ENCODE measurements at places on chromosomes 6 and 20. TPM values are rescaled to one million over a fixed set of nuclear protein-coding genes. Genes with fewer than 3 reads are reported as not detected.
A peak's percentile ranks its signal among the peaks of the same experiment; 100 is the strongest.

DNA sequence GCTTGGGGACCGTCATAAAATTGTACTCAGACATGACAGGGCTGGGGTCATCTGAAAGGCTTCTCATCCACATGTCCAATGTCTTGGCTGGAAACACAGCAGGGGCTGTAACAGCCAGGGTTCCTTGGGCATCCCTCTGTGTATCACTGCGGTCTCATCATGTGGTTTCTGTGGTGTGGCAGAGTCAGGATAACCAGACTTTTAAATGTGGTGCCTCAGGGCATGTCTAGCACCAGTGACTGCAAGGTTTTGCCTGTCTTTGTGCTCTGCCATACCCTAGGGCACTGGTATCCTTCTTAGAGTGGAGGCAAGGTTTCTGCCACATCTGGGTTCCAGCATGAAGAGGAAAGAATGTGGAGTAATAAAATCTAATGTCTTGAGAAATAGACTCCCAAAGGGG lies 124.2 kb downstream of the PLEKHG1 start:
- H3K27me3 ChIP-seq: peaks cover 37% of the 10 kb centered on the region
- H3K27ac ChIP-seq: no peak overlapping the region
- DNase-seq: no peak

DNA sequence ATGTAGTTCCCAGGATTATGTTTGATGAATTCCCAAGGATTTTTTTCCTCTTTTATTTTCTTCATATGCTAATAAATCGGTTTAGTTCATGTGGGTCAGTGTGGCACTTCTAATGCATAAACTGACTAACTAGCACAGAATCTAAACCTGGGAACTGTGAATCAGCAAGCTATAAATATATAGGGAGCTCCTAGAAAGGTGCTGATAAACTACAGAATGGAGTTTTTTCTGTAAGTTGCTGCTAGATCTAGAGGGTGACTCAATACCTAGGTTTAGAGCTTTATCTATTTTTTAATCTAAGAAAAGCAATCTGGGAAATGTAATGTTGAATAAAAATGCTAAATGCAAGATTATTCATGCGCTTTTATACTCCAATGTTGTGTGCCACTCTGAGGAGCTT lies 118.8 kb upstream of the PTCHD4 start:
- no peak overlapping the region for H3K4me3 ChIP-seq
- H3K36me3 ChIP-seq: no peaks in the 10 kb centered on the region
- no peaks in the 10 kb centered on the region for H3K4me1 ChIP-seq
- no peak for DNase-seq
- no peaks in the 10 kb centered on the region for H3K27me3 ChIP-seq
- H3K27ac ChIP-seq: no peak overlapping the region

EYA4 gene
- total RNA-seq: not detected

DNA sequence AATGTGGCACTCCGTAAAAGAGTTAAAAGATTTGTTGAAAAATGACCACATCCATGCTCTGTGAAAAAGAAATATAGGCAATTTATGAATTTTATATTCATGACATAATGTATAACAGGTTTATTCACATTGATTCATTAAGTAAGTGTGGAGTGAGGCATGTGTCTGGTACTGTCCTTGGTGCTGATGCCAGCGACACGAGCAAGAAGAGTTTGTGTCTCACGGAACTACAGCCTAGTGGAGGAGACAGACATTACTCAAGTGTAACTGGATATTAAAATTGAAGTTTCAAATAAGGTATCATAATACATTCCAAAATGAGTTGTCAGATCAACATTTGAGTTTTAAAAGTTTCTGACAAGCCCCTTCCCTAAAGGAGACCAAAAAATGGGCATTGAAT lies 158.2 kb upstream of the PRND start:
- H3K27ac ChIP-seq: no peak overlapping the region
- no peak for DNase-seq
- no peaks in the 10 kb centered on the region for H3K36me3 ChIP-seq
- peaks cover 8% of the 10 kb centered on the region for H3K27me3 ChIP-seq
- no peak overlapping the region for H3K4me3 ChIP-seq

DNA sequence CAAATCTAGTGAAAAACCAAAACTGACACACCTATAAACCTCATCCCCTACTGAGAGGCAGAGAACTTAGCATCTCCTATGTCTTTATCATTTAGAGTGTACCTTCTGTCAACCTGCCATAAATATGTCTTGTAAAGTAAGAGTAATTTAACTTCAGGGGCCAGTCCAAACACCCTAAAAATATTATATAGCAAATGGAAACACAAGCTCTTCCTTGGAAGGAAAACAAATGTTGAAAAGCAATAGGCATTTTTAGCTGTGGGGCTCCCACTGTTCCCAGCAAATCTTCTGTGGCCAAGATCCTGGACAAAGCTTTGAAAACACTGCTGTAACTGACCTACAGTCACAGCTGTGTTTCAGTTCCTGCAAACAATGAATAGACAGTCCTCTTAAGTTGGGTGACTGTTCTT lies 140.0 kb upstream of the RNF217 start:
- H3K27ac ChIP-seq: no peak overlapping the region
- DNase-seq: no peak
- H3K4me3 ChIP-seq: no peak overlapping the region
- no peaks in the 10 kb centered on the region for H3K4me1 ChIP-seq
- H3K36me3 ChIP-seq: no peaks in the 10 kb centered on the region
- H3K27me3 ChIP-seq: no peaks in the 10 kb centered on the region

DNA sequence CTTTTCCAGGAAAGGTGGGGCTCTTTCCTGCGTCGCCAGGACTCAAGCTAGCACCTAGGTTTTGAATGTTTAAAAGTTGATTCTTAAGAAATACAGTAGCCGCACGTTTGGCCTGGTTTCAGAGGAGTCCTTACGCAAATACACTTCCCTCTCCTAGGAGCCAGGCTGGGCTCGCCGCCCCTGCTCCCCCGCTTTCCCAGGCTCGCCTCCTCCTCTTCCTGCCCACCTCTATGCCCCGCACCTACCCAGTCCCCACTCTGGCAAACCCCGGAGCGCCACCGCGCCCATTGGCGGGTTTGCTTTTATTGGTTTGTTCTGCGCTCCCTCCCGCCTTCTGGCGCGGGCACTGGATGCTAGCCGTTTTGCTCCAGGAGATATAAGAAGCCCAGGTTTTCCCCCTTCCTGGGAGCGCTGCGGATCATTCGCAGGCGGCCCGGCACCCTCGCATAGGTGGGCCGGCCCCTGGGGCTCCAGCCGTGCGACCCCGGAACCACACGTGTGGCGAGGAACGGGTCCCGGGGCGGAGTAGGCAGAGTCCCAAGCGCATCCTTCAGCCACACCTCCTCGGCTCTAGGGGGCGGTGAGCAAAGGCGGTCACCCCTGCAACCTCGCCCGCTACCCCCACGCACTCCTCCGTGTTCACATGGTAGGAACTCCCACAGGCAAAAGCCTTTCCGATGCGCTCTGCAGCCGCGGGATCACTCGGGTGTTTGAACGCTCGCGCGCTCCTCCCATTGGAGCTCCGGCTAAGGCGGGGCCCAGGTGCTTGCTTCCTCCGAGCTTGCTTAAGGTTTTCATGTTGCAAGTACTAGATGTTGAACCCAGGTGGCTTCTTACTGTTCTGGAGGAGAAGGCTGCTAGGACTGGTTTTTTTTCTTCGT lies 119.0 kb downstream of the RTN4IP1 start:
- peaks cover 7% of the 10 kb centered on the region for H3K36me3 ChIP-seq
- peaks cover 48% of the 10 kb centered on the region for H3K4me1 ChIP-seq
- H3K27me3 ChIP-seq: peaks cover 15% of the 10 kb centered on the region
- peak overlapping the region; percentile 62 for H3K27ac ChIP-seq
- peak; percentile 64 for DNase-seq

DNA sequence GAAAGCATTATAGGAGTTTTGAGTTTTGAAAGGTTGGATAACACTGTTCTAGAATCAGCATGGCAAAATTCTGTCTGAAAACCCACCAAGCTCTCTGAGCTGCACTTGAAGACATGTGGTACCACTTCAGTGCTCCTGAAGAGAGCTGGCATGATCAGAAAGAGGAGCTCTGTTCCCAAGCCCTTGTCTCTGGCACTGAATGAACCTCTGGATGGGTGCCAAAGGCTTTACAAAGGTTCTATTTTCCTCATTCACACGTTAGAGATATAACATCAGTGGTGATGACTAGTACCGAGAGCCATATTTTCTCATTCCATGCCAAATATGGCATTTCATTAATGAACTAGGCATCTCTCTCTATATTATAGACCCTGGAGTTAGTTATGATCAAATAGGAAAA lies 301.8 kb upstream of the ID4 start:
- no peak overlapping the region for H3K4me3 ChIP-seq
- H3K36me3 ChIP-seq: no peaks in the 10 kb centered on the region
- DNase-seq: no peak
- no peaks in the 10 kb centered on the region for H3K27me3 ChIP-seq
- H3K27ac ChIP-seq: no peak overlapping the region

DNA sequence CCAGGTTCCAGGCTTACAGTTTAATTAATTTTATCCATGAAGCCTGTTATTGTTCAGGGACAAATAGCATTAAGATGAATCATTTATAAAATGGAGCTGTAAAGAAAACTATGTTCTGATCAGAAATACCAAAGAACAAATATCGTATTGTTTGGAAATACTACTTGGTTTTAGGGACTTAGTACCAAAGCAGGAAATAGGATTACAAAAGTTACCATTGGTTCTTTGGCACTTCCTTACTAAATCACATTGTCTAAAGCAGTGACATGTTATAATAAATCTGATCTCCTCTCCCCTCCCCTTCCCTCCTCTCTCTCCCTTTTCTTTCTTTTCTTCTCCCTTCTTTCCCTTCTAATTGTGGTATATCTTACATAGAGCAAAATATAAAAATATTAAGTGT lies 29.6 kb downstream of the CRYBG1 start:
- no peaks in the 10 kb centered on the region for H3K4me1 ChIP-seq
- H3K4me3 ChIP-seq: no peak overlapping the region
- no peak for DNase-seq
- H3K27ac ChIP-seq: no peak overlapping the region

DNA sequence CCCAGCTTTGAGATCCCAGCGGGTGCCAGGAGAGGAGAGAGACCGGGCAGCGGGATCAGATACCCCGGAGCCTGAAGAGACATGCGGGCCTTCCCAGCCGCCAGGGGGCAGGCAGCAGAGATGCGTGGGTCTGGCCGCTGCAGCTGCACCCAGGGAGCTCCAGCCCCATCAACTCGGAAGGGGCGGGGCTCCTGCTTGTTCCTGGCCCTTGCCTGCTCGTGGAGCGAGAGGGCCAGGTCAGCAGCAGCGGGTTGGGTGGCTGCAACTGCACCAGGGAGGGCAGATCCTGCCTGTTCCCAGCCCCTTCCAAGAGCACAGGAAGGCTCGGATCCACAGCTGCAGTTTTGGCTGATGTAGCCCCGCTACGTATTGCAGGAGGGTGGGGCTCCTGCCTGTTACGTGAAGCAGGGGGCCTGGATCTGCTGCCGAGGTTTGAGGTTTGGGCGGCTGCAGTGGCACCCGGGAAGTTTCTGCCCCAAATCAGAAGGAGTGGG lies 532.8 kb downstream of the RFPL4B start:
- peak overlapping the region; percentile 45 for H3K4me3 ChIP-seq
- no peak overlapping the region for H3K27ac ChIP-seq
- no peaks in the 10 kb centered on the region for H3K4me1 ChIP-seq
- peak; percentile 13 for DNase-seq

GRCh38 chr6:56684342-56685101 lies 41.8 kb upstream of the DST start:
- no peak overlapping the region for H3K4me3 ChIP-seq
- peaks cover 5% of the 10 kb centered on the region for H3K27me3 ChIP-seq
- H3K36me3 ChIP-seq: no peaks in the 10 kb centered on the region
- no peak overlapping the region for H3K27ac ChIP-seq
- no peaks in the 10 kb centered on the region for H3K4me1 ChIP-seq
- no peak for DNase-seq

DNA sequence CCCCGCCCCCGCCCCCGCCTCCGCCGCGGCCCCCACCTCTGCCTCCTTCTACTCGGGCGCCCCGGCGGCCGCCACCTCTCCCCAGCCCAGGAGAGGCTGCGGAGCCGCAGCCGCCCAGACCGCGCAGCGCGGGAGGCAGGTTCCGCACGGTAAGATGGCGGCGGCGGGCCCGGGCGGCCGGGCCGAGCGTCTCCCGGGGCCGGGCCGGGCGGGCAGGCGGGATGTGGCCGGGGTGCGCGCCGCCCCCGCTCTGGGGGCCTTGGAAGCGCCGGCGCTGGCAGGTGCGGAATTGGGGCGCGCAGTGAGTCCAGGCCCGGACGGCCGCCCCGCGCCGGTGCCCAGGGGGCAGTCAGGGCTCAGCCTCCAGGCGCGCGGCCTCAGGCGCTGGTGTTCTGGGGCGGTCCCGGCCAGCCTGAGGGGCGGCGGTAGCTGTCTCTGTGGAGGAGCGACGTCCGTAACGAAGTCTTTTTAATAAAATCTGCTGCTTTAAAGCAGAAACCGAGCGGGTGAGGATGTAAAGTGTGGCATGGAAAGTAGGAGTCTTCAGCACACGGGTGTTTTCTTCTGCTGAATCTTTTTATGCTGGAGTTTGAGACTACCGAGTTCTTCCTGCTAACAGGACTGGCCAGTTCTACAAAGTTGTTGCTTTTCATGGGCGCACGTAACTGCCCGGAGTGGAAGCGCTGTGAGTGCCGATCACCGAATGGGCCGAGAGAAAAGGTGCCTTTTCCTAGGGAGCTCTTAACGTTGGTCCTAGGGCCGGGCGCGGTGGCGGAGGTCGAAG lies at the start of gene GID8:
Gene GID8, plus strand, starts transcription at position 43 of the 784 bp plus-strand sequence. CDS start 3,356 bp downstream, outside the sequence.
- H3K4me3 ChIP-seq: peak within 1 kb of the TSS; percentile 90
- no peaks in the 10 kb centered on the region for H3K27me3 ChIP-seq
- no peak for DNase-seq
- H3K27ac ChIP-seq: peak within 1 kb of the TSS; percentile 95
- H3K4me1 ChIP-seq: peaks cover 23% of the 10 kb centered on the region
- H3K36me3 ChIP-seq: peaks cover 49% of the 10 kb centered on the region

DNA sequence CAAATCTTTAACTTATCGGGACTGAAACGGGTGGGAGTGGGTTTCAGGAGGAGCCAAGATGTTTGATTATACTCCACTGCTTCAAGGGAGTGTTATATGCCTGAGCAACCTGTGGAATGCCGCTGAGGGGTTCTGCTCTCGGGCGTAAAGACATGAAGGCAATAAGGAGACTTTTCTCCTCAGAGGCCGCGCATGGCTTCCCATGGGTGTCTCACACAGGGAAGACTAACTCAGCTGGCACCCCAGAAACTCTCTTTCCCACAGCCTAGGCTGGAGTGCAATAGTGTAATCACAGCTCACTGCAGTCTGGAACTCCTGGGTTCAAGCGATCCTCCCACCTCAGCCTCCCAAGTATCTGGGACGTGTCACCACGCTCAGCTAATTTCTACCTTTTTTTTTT lies 5.1 kb upstream of the C20orf141 start:
- no peak for DNase-seq
- no peaks in the 10 kb centered on the region for H3K4me1 ChIP-seq
- H3K4me3 ChIP-seq: no peak overlapping the region
- no peaks in the 10 kb centered on the region for H3K36me3 ChIP-seq
- peaks cover 65% of the 10 kb centered on the region for H3K27me3 ChIP-seq

GRCh38 chr20:6766433-6766832 lies 1.1 kb upstream of the BMP2 start:
- H3K27ac ChIP-seq: no peak overlapping the region
- no peaks in the 10 kb centered on the region for H3K36me3 ChIP-seq
- H3K4me1 ChIP-seq: peaks cover 2% of the 10 kb centered on the region
- DNase-seq: no peak
- no peak overlapping the region for H3K4me3 ChIP-seq

- no peaks in the 10 kb centered on the region for H3K27me3 ChIP-seq
- no peak overlapping the region for H3K4me3 ChIP-seq
- DNase-seq: no peak
- no peaks in the 10 kb centered on the region for H3K36me3 ChIP-seq
- H3K4me1 ChIP-seq: no peaks in the 10 kb centered on the region
These were observed 172.1 kb upstream of the ID4 start for GRCh38 chr6:19664878-19665612.

GRCh38 chr6:118277631-118278030 lies 270.5 kb upstream of the PLN start:
- peaks cover 26% of the 10 kb centered on the region for H3K27me3 ChIP-seq
- H3K36me3 ChIP-seq: no peaks in the 10 kb centered on the region
- peaks cover 2% of the 10 kb centered on the region for H3K4me1 ChIP-seq
- no peak overlapping the region for H3K4me3 ChIP-seq

Measured in activated T-helper 2 cell treated with anti-CD3 and anti-CD28 coated beads, Interferon-gamma antibody, Interleukin-2, Interleukin-4, amounts not matched to agents 10 μg/mL and 5 μg/mL and 100 μg/mL, durations not matched to agents 14 hours and 24 hours and 36 hours (primary cell).